ENCODE measurements at places on chromosomes 16 and 17.

DNA sequence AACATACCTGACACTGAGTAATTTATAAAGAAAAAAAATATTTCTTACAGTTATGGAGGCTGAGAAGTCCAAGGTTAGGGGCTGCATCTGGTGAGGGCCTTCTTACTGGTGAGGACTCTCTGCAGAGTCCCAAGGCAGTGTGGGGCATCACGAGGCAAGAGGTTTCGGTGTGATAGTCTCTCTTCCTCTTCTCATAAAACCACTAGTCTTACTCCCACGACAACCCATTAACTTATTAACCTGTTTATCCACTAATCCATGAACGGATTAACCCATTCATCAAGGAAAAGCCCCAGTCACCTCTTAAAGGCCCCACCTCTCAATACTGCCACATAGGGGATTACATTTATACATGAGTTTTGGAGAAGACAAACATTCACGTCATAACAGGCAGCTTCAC, 20.1 kb downstream of the CIITA start:
- no peak for DNase-seq

- DNase-seq, result no peak
These were observed 84.3 kb downstream of the KSR1 start for GRCh38 chr17:27540318-27541101.

- no peak for DNase-seq
These were observed 38.5 kb upstream of the CNEP1R1 start for GRCh38 chr16:49986351-49987124.

DNA sequence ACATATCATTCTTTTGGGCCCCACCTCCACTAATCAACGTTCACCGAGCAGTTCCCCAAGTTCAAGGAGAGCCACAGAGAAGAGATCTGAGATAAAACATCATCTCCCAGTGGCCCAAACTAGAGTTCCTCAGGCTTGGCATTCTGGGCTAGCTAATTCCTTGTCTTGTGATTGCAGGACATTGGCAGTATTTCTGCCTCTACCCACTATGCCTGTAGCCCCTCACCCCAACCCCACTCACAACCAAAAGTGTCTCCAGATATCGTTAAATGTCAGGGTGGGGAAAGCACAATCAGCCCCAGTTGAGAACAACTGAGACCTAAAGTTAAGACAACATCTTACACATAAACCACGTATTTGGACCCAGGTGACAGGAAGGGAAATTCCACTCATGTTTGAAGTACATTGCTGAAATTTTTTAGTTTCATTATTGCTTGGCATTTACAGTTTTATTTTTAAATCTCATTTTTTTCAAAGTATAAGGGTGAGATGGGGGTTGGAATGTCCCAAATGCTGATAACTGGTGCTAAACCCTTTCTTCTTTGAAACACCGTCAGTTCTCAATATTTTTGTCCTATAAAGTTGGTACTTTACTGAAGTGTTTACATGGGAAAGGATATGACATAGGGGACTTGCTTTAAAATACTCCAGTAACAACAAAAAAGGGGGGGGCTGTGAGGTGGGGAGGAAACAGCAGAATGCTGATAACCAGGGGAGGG, 13.6 kb downstream of the ZC3H7A start:
- no peak for DNase-seq

- DNase-seq, result no peak
These were observed 35.6 kb downstream of the ELAC2 start for GRCh38 chr17:12982224-12982623.

- DNase-seq, result no peak
These were observed 361.3 kb downstream of the FOXL1 start for GRCh38 chr16:86939609-86940008.

- DNase-seq, result no peak
These were observed 56.1 kb upstream of the TOX3 start for GRCh38 chr16:52603015-52603414.

DNA sequence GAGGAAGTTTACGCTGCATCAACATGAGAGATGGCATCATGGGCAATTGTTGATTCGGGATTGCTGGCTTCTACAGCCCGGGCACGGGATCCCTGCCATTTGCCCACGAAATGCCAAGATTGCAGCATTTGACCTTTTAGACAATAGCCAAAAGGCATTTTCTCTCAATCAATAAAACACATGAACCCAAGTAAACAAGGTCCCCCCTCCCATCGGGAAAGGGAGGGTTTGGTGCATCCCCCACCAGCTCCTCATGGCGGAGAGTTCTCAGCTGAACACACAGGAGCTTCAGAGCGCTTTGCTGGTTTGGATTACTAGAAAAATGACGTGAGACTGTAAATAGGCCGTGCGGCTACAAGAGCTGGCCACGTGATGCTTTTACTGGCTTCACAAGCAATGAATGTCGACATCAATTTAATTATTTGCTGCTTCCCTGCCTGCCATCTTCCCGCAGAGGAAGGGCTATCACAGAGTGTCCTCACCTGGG, 147.6 kb downstream of the C16orf95 start:
- DNase-seq, result no peak

GRCh38 chr16:27228621-27229501, 25.5 kb downstream of the KDM8 start:
- DNase-seq, result no peak

- DNase-seq, result no peak
These were observed 12.2 kb upstream of the MMD start for GRCh38 chr17:55433629-55434422.

DNA sequence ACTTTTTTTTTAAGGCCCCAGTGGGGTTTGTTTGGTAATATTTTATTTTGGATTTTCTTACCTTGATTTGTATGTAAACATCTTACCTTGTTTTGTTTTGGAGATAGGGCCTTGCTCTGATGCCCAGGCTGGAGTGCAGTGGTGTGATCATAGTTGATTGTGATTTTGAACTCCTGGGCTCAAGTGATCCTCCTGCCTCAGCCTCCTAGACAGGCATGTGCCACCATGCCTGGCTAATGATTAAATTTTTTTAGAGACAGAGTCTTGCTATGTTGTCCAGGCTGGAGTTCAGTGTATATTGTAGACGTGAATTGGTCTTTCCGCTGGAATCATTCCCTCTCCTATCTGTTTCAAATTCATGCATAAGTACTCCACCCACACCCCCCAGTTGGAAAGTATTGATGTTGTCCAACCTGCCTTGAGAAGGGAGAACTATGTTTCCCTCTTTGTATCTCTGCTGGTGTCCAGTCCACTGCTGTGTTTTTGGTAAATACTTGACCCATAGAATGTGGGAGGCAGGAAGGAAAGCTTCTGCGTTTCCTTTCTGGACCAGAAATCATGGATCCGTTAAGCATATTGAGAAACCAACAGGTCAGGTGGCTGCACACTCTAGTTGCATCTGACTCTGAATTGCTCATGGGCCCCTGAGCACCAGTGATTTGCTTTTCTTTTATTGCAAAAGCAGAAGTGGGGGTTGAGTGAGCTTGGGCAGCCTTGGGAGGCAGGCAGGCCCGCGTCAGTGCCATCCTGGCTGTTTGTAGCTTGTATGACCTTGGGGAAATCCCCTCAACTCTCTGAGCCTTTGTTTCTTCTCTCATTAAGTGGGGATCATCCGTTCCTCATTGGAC, 25.0 kb downstream of the RMI2 start:
- no peak for DNase-seq

GRCh38 chr16:50699326-50700159, 6.1 kb downstream of the NOD2 start:
- no peak for DNase-seq

GRCh38 chr16:72179204-72179970, 7.4 kb upstream of the PMFBP1 start:
- no peak for DNase-seq

GRCh38 chr17:66814026-66814425, 20.9 kb upstream of the CACNG5 start:
- no peak for DNase-seq

- DNase-seq, result no peak
These were observed 395.5 kb downstream of the TMEM114 start for GRCh38 chr16:8194794-8195193.

DNA sequence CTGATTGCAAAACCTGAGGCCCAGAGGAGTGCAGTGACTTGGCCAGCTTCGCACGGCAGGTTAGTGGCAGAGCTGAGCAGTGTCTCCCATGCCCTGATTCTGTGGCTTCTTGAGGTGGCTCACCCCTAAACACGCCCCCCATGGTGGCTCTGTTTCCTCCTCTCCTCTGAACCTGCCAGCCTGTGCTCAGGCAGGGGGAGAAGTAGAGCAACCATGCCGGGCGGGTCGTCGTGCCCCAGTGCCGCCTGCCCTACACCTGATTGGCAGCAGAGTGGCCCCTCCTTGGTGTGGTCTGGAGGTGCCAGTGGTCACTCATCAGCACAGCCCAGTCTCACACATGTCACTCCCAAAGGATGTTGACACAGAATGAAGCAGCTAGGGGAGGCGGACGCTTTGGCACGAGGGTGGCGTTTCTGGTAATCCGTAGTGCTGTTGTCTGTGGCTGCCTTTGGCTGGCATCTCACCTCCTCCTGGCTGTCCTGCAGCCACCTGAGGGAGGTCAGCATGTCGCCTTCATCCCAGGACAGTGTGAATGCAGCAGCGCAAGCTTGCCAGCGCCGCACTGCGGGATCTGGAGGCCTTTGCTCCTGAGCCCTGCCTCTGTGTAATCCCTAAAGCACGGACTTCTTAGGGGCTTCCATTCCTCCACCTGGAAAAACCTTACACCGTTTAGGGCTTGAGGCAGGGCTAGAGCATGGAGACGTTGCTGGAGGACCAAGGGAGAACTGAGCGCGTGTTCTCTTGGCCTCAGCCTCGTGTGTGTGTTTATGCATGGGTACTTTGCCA, 294.7 kb downstream of the SEC14L1 start:
- no peak for DNase-seq

- DNase-seq, result no peak
These were observed 449.8 kb downstream of the SHISA9 start for GRCh38 chr16:13351181-13351580.

DNA sequence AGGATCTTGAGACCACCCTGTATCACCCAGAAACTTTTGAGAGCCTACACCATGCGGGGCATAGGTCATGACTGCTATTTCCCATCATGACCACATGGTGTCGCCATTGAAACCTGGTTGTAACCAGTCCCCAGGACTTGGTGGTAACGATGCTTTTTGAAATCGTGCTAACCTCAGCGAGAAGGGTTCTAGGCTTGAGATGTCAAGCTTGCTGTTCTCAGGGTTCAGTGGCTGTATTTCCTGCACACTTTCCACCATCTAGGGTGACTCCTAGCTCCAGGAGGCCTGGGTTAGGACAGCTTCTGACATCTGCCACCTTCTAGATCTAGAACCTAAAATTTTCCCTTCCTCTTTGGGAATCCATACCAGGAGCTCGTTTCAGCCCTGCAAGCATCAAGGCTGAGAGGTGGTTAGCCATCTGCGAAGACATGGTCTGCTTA, 13.0 kb upstream of the SPNS3 start:
- peak; percentile 16 for DNase-seq

- no peak for DNase-seq
These were observed 862 bp downstream of the CLEC16A start for GRCh38 chr16:10945065-10945787.

- no peak for DNase-seq
These were observed 1.2 kb upstream of the KRT17 start for GRCh38 chr17:41625602-41626001.

DNA sequence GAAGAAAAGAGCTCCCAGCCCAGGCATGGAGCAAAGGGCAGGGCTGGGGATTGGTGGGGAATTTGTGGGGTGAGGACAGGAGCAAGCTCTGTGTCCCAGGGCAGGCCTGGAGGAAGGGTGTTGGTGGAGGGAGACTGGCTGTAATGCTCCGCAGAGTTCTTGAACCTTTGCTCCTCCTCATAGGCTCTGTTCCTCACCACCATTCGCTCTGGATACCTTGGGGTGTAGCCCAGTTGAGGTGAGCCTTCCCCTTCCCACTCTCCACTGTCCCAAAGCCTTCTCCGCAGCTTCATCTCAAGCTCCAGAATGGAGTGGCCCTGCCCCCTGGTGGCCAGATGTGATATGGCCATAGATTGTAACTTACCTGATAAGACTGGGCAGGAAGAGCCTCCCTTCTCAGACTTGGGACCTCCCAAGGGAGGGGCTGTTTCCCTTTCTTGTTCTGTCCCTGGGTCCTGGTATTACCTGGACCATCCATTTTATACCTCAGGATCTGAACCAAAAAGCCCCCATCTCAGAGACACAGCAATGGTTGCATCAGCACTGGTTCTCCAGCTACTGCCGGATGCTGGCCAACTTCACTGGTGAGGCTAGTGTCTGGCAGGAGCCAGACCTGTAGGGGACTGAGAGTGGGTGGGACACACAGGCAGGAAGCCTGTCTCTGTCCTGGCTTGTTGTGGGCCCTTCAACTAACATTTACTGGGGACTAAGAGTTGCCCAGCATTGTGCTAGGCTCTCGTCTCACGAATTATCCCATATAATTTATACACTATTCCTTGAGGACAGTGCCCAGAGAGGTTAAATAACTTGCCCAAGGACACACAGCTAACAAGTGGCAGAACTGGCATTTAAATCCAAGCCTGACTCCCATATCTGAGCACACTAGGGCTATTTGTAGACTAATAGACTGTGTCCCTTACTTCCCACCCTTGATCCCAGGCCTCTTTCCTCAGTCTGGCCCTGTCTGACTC, 19.1 kb upstream of the STAC2 start:
- DNase-seq, result peak; percentile 86

DNA sequence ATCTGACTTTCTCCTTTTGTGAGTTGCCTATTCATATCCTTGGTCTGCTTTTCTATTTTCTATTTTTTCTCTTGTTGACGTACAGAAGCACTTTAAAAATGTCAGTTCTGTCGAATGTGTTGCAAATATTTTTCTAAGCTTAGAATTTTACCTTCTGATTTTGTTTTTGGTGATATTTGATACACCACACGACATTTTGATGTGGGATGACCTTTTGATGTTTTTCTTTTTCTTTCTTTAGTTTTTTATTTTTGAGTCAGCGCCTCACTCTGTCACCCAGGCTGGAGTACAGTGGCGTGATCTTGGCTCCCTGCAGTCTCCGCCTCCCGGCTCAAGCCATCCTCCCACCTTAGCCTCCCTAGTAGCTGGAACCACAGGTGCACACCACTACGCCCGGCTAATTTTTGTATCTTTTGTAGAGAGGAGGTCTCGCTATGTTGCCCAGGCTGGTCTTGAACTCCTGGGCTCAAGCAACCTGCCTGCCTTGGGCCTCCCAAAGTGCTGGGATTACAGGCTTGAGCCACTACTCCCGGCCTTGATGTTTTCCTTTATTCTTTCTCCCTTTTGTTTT, 39.6 kb downstream of the WSB1 start:
- no peak for DNase-seq

- no peak for DNase-seq
These were observed 219.0 kb downstream of the CPPED1 start for GRCh38 chr16:12584488-12585233.

- DNase-seq, result no peak
These were observed 10.9 kb upstream of the COPRS start for GRCh38 chr17:31869797-31870568.

DNA sequence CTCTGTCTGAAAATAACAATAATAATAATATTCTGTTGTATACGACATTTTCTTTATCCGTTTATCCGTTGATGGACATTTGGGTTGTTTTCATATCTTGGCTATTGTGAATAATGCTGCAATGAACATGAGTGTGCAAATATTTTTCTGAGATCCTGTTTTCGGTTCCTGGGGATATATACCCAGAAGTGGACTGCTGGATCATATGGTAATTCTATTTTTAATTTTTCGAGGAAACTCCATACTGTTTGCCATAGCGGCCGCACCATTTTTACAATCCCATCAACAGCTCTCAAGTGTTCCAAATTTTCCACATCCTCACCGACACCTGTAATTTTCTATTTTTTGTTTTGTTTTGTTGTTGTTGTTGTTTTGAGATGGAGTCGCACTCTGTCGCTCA, 5.3 kb upstream of the PRSS41 start:
- DNase-seq, result no peak
